ENCODE measurements at places on chromosomes 6 and 20. TPM values are rescaled to one million over a fixed set of nuclear protein-coding genes. Genes with fewer than 3 reads are reported as not detected.

The AKIRIN2 gene
- total RNA-seq: 10.1 TPM

The PCK1 gene
- not detected for total RNA-seq

The SLC25A27 gene
- total RNA-seq: not detected

The CLPSL2 gene
- not detected for total RNA-seq

The HRH3 gene
- total RNA-seq: not detected

The DPPA5 gene
- total RNA-seq: not detected

The SEL1L2 gene
- not detected for total RNA-seq

The MEP1A gene
- not detected for total RNA-seq

The OXT gene
- not detected for total RNA-seq

The RIPPLY2 gene
- not detected for total RNA-seq

The FAM229B gene
- 12.4 TPM for total RNA-seq
